ENCODE measurements at places on chromosomes 2 and 18.
A peak's percentile ranks its signal among the peaks of the same experiment; 100 is the strongest.

DNA sequence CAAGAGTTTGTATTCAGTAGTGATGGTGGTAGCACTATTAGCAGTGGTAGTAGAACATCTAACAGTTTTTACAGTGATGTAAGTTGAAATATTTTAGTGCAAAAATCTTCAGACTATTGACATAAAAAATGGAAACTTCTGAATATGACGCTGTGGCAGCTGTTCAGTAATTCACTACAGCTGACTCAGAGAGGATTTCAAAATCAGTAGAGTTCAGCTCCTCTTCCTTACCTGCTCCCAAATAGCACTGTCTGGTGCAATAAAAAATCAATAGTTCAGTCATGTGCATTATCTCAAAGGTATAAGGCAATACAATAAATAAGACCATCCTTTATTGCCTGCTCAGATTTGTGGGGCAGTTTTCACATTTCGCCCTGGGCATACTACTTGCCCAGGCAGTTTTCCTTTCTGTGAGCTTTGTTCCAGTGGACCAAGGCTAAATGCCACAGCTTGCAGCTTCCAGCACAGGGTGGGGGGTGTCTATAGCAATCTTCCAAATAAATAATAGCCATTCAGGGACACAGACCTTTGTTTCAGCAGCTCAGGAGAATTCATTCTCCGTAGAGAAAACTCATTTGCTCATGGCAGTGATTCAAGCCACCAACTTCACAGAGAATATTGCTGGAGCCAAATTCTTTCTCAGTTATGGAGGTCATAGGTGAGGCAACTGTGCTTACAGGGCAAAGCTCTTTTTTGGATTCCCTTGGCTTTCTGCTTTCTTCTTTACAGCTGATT, 33.9 kb upstream of the GORASP2 start:
- no peak for DNase-seq

- no peak for DNase-seq
Measured at GRCh38 chr2:41101281-41101680, 649.4 kb upstream of the SLC8A1 start.

DNA sequence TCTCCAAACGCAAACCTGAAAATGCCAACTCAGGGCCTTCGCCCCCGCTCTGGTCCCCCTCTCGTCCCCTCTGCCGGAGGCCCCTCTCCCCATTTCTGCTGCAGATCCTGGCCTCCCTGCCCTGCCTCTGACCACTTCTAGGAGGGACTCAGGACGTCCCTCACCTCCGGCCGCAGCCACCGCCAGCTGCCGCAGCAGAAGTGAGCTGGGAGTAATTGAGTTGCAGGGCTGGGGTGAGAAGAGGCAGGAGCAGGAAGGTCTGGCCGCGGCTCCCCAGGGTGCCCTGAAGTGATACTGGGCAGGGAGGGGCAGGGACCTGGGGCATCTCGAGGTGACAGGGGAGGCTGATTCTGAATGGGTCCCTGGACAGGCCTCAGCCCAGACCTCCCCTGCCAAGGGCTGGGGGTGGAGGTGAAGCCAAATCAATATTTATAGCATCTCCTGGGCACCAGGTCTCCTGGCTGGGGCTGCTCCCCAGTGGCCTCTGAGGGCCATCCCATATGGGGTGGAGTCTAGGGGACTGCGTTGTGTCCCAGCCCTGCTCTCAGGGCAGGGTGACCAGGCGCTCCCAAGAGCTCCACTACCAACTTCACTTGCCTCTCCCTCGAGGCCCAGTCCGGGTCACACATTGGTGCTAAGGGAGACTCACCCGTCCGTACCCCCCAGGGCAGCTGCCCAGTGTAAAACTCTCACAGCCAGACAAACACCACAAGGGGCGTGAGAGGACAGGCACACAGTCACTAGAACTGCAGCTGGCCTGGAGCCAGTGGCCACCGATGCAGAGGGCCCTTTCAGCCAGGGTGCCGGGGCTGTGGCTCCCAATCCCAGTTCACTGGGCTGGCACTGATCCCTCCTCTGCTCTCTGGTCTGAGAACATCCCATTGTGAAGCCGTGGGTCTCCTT, 33.0 kb downstream of the KCNIP3 start:
- DNase-seq = no peak

DNA sequence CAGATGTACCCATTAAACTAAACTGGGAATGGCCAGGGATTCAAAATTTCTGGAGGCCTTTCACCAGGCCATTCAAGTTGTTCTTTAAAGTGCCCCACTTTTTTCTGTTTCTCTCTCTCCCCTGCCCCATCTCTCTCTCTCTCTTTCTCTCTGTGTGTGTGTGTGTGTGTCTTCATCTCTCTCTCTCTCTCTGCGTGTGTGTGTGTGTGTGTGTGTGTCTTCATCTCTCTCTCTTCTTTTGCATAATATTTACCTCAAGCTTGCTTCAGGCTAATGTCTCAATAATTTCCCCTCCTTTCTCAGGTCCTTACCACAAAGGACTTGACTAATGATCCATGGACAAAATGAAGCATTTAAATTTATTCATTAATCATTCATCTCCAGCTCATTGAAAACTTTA, 164.2 kb upstream of the KLHL14 start:
- DNase-seq = no peak

GRCh38 chr2:86453836-86454235, 12.7 kb downstream of the KDM3A start:
- no peak for DNase-seq

DNA sequence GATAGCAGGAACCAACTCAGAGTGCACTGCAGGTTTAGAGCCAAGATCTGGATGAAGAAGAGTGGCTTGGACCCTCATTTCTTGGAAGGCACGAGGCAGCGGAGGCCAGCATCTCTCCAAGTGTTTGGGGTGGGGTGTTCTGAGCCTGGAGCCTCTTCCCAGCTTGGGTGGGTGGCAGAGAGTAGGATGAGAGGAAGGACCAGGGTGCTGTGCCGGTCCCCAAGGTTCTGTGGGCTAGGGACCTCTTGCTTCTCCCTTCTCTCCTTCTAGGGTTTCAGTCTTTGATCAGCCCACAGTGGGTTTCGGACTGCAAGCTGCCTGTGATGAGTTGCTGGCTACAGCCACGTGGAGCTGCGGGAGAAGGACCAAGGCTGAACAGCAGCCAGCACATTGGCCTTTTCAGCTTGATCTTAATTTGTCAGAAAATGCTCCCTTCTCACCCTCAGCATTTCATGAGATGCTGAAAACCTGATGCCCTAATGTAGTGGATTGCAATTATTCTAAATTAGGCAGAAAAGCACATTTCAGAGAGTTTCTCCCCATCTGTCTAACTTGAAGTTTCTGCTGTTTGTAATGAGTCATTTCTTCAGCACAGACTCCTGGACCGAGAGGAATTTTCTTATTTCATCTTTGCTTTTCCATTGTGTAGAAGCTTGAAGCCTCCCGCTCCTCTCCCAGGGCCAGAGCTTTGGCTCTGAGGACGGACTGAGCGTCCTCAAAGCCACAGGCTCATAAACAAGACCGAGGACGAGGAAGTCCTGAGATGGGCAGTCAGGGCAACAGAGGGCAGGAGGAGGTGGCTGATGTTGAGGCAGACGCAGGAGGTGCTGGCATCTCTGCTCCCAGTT, 99.1 kb upstream of the HDAC4 start:
- no peak for DNase-seq

DNA sequence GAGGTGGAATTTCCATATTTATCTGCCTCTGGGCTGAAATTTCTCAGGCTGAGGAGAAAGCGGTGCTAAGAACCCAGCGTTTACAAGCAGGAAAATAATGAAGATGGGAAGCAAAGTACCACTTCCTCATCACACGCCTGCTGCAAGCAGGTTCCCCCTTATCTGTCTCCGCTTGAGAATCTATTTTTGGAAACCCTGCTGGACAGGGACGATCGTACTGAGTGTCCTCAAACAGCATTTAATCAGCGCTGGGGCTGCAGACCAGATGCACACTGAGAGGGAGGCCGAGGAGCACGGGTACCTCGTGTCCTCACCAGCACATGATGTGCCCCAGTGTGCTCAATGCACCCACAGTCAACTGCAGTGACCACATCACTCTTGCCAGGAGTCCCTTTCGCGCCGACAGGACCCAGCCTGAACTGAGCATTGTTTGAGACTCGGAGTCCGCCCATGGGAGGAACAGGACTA, 160.4 kb downstream of the HDAC4 start:
- DNase-seq = no peak

DNA sequence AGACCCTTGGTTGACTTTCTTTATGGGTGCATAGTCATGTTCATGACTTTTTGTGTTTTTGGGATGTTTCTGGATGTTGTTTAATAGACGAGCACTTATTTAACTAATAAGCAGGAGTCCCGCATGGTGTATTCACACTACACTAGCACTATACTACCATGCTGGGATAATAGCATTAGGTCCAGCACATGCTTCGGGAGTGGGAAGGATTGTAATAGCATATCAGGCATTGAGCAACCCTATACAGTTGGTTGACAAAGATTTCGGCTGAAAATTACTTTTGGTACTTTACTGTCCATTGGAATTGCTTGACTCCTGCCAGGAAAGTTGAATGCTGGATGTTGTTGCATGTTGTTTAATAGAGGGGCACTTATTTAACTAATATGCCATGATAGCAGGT, 2.8 kb downstream of the SH3RF3 start:
- DNase-seq = no peak

DNA sequence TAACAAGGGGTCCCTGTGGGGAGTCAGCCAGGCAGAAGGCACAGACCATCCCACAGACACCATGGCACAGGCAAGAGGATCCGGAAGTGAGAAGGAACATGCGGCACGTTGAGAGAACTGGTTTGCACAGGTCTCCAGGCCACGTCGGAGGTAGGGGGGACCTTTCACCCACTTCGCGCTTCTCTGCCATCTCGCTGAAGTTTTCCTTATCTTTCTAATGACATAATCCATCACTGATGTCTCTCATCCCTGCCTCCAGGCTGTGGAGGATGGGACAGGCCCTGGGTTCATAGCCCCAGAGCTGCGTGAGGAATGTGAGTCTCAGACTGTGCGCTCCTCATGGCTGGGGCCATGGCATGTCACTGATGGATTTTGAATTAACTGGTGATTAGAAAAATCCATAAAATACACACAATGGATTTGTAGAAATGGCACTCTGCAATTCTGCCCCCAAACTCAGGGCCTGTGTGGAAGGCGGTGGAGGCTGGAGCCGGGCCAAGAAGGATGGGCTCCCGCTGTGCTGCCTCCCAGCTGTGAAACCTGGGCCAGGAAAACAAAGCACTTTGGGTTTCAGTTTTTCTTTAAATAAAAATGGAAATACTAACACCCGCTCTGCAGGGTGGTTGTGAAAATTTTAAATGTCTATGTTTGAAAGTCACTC, 113.3 kb upstream of the ALKAL2 start:
- peak; percentile 66 for DNase-seq

GRCh38 chr2:128632501-128632800, 313.8 kb upstream of the HS6ST1 start:
- DNase-seq = no peak

- no peak for DNase-seq
Measured at GRCh38 chr2:36616947-36617346, 19.0 kb upstream of the FEZ2 start.

DNA sequence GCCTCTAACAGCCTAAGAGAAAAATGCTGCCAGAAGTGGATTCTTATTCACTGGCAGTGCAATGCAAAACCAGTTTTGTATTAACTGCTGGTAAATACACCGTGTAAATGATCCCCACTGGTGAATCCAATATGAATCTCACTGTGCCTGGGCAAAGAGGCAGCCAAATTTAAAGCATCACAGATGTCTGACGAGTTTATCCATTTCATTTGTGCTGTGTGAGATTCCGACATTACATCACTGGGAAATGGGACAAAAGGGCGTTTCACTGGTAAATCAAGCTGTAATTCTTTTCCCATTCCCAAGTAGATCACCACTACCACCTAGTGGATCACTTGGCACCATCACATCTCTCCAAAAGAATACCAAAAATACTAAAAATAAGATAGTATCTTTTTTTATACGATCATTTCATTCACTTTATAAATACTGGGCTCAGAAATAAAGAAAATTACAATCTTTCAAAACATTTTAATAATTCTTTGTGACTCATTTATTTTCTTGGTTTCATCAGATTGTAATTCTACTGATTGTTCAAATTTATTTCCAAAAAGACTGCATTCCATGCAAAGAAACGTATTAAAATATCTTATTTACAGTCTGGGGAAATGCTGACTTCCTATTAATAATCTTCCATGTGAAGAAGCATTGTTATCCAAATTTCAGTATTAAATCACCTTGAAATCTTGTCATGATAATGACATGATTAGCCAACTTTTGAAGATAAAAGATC, 125.6 kb downstream of the GRB14 start:
- DNase-seq = no peak

GRCh38 chr2:240987588-240987987, 10.8 kb upstream of the SNED1 start:
- DNase-seq = no peak

- peak; percentile 13 for DNase-seq
Measured at GRCh38 chr18:37254236-37254754, 311.3 kb downstream of the CELF4 start.

- no peak for DNase-seq
Measured at GRCh38 chr2:233414273-233414654, 60.0 kb downstream of the DGKD start.

DNA sequence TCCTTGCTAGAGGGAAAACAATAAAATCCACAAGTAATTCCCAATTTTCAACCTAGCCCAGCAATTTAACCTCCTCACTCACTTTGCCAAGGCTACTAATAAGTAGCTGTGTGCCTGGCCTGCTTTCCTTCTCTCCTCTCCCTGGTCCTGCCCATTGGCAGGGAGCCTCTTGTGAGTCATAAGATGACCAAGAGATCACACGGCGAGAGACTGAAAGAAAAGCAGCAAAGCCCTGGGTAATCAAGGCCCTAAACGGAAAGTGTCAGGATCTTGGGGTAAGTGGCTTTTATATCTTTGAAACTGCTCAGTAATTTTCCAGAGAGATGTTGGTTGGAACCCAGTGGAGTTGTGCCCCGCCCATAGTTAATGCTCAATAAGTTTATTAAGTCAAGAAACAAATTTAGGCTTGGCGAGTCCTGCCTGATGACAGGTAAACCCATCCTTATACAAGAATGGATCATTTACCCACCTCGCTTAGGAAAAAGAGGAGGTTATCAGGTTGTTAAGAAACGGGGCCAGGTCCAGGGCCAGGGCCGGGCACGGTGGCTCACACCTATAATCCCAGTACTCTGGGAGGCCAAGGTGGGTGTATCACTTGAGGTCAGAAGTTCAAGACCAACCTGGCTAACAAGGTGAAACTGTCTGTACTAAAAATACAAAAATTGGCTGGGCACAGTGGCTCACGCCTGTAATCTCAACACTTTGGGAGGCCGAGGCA, 10.0 kb upstream of the ADAM17 start:
- no peak for DNase-seq

GRCh38 chr18:31651369-31651768, 33.0 kb downstream of the B4GALT6 start:
- DNase-seq = no peak

- DNase-seq = no peak
Measured at GRCh38 chr2:239609162-239609561, 208.3 kb upstream of the HDAC4 start.

- no peak for DNase-seq
Measured at GRCh38 chr2:112474844-112475486, 7.0 kb upstream of the TTL start.

- DNase-seq = no peak
Measured at GRCh38 chr18:61350578-61350977, 17.3 kb downstream of the CDH20 start.

DNA sequence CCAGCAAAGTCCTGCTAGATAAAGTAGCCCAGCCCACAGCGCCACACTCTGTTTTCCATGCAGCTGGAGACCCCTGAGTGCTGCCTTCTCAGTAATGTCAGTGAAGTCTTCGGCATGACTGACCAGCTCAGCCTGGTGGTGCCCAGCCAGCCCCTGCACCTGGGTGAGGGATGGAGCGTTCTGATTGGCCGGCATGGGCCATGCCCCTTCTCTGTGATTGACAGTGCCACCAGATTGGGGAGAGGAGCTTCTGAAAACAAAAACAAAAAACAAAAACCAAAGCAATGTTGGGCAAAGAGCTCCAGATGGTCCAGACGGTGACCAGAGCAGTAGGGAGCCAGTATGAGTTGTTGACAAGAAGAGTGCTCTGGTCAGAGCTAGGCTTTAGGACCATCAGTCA, 122.6 kb downstream of the DYSF start:
- DNase-seq = no peak

All from NCI-H2171 (cell line).